ENCODE measurements at places on chromosomes 5 and 9.

DNA sequence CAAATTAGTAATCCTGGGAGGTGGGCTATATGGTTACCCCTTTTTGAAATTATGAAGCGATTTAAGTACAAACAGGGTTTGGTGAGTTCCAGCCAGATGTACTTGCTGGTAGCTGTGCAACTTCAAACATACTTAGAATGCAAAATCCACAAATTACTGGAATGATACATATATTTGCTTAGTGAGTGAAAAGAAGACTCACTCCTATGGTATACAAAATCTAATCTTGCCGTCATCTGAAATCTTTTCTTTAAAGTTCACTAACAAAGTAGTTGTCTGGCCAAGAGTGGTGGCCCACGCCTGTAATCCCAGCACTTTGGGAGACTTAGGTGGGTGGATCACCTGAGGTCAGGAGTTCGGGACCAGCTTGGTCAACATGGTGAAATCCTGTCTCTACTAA, 64.9 kb upstream of the TJP2 start:
- no peak for DNase-seq

GRCh38 chr9:136988872-136989271, 3.4 kb upstream of the PAXX start:
- no peak for DNase-seq

DNA sequence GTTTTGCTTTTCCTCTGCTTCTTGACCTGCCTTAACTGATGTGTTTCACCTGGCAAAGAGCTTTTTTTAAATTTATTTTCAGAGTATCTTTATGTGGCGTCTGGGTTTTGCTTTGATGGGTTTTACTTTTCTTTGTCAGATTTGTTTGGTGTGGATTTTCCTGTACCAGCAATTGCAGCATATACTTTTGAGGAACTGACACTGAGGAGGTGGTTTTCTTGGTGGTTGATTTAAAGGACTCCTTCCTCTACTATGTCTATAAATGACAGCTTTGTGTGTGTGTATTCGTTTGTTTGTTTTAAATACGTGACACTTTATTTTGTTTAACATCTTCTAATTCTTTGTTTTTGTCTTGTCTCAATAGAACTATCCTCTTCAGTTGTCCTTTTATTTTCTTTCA, 1071.9 kb upstream of the ARRDC3 start:
- DNase-seq: no peak

DNA sequence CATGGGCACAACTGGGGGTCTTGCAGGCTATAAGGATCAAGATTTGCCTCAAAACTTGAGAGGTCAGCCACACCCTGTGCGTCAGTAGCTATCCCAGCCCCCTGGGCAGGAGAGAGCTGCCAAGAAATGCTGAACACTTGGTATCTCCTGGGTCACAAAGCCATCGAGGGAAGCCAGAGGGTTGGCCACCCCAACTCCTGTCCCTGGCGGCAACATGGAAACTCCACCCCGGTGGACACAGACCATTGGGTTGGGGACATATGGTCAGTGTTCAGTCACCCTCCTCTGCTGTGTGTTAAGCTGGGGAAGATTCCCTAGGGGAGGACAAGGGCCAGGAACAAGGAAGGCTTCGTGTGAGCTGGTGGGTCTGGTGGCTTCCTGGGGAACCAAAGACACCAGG, 140.6 kb downstream of the C5orf15 start:
- no peak for DNase-seq

DNA sequence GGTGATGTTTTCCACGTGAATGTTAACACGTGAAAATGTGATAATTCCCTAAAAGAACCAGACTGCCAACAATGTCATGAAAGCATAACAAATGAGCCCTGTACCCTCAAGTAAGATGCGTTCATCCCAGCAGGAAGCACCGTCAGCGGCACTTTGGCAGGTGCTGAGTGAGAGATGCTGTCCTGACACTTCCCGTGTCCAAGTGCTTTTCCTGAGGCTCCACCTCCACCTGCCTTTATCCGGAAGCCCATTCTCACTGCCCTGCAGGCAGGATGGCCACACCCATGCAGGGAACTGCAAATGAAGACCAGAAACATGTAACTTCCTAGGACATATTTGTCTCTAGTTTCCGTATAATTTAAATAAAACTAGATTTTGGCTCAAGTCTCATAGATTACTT, 238.0 kb upstream of the IRX2 start:
- no peak for DNase-seq

DNA sequence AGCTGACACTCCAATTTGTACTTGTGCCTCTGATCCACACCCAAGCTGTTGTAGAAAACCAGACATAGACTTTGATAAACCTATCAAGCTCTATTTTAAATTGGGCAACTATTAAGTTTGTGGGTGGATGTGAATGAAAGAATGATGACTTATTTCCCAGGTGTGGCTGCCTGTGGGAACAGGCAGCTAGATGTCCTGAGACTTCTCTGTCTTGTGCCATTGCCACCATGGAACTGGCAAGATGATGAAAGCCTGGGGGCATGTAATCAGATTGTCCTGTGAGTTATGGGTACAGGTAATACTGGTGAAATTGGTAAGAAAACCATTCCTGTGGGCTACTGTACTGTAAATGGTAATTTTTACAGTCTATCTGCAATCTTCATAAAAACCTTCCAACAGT, 57.5 kb downstream of the CEMIP2 start:
- DNase-seq: no peak

DNA sequence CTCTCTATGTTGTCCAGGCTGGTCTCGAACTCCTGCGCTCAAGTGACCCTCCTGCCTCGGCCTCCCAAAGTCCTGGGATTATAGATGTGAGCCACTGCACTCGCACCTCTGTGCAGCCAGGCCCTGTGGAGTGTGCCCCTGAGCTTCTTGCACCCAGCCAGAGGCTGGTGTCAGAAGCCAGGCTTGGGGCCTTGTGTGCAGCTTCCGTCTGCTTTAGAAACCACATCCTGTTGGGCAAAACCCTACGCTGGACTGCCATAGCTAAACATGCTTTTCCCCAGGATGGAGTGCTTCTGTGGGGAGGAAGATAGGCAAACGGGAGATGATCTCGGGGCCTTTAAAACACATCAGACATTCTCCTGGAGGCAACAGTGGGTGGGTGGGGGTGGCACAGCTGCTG, 40.1 kb downstream of the PRRT1B start:
- no peak for DNase-seq

GRCh38 chr9:124802426-124802825, 25.5 kb downstream of the OLFML2A start:
- no peak for DNase-seq

- DNase-seq: no peak
Measured at GRCh38 chr9:89986190-89986589, 381.4 kb downstream of the GADD45G start.

DNA sequence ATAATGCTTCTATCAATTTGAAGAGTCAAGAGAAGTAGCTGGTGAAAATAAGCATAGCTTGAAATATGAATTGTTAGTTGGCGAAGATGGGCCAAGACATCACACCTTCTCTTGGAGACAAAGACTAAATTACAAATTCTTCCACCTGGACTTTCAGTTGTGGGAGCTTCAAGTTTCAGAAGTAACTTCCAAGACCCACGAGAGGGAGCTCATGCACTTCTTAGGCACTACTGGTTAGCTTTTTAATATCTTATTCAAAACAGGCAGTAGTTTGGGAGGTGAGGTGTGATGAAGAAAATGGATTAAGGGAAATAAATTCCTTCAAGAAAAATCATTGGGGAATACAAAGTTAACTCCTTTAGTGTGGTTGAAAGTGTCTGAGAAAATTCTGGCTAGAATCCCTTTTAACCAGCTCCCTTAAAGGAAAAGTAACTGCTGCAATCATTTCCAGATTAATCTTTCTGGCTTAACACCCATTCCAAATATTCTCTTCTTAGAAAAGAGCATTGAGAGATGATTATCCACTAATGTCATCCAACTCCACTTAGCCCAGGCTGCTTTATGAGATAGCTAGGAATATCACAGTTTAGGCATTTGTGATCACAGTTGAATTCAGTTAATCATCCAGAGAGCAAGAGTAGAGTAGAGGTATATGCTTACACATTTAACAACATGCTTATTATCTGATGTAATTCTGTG, 139.5 kb upstream of the DMRTA1 start:
- DNase-seq: peak; percentile 17

GRCh38 chr5:29261213-29261612, 1932.3 kb upstream of the CDH6 start:
- no peak for DNase-seq

DNA sequence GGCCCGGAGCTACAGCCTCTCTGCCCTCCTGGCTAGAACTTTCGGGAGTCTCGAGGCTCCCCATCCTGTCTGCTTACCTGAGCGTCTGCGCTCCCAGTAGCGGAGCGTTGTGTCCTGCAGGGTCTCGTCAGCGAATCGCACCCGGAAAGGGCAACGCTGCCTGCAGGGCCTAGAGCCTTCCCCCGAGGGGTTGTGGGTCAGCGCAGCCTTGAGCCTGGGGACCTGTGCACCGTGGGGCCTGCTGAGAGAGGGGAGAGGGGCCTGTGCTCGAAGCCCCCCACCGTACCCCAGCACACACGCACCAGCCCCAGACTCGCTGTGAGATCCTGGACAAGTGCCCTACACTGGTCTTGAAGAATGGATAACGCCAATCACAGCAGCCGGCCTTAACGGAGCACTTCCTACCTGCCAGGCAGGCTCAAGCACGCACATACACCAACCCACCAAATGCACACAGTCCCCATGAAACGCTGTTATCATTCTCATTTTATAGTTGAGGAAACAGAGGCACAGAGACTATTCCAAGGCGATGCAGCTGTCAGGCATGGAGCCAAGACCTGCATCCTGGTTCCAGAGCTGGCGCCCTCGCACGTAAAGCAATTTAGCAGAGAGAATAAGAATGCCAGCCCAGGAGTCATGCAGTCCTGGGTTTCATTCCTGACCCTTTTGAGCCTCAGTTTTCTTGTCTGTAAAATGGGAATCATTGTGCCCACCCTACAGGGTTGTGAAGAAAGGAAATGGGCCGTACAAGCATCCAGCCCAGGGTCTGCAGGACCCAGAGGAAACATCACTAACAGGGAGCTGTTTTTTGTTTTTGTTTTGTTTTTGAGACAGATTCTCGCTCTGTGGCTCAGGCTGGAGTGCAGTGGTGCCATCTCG, 5.3 kb downstream of the C9orf50 start:
- DNase-seq: no peak

DNA sequence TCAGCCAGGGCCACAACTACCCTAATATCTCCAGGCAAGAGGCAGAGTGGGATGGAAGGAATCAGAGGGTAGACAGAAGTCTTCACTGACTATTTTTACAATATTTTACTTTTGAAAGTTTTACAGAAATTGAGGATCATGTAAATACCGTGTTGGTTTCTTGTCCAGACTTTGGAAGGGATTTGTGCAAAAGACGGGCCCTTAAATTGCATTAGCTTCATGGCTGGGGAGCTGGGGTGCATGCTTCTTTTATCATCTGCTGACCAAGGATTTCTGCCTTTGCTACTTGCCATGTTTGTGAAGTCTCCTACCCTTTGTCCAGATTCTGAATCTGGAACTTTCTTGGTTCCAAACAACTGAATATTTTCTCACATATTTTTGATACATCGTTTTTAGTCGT, 107.7 kb upstream of the GRIN3A start:
- DNase-seq: no peak

- no peak for DNase-seq
Measured at GRCh38 chr9:81445331-81445921, 243.9 kb downstream of the TLE1 start.

DNA sequence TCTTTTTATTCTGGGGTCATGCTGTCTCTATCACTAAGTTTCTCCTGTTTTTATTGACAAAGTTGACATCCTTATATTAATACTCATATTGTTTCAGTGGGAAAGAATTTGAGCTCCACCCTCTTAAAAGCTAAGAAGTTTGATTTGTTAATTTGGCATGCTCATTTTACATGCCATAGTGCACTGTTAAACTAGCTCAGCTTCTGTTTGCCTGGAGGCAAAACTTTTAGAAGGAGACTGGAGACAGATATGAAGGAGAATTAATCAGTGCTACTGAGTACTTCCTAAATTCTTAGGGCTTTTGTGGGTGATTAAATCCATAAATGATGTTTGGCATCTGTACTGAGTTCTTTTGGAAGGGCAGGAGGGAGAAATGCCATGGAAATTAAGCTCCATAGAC, 138.9 kb downstream of the NTRK2 start:
- DNase-seq: no peak

DNA sequence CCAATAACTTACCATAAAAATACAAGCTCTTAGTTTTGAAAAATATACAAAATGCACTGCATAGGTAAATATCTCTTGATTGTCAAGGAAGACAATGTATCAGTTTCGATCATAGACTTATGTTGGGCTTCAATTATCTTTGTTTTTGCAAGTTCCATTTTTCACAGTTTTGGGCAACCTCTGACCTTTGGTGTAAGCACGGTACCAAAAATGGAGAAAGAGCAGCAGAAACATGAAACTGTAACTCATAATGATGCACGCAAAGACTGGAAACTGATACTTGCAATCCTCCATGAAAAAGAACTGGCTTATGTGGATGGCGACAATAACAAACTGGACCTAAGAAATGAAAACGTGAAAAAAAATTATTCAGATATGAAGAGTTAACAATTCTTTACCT, 54.5 kb upstream of the DEPDC1B start:
- DNase-seq: no peak

DNA sequence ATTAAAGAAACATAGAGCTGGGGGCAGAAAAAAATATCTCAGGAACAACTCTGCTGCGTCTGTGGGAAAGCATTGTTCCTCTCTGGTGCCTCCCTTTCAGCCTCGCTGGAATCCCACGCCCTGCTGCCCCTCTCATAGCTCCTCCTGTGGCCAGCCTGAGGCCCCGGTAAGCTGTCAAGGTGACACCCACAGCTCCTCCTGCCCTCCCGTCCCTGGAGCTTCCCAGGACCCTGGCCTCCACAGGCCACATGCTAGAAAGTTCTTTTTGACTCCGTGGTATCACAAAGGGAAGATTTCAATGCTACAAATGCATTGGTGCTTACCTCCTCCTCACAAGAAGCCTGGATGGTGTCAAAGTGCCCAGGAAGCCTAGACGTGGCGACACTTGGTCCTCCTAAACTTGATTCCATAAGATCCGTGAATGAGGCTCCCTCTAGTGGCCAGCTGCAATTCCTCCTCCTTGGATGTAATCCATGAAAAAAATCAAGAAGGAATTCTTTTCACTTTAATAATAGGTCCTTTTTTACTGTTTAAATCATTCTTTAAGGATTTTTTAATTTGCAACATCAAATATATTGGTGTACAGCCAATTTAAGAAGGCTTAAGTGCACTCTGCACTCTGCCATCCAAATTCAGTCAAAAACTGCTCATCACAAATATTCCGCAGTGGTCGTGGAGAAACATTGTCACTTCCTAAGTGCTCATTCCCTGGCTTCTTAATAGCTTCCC, 104.9 kb downstream of the CFAP90 start:
- peak; percentile 66 for DNase-seq

- DNase-seq: no peak
Measured at GRCh38 chr9:125356032-125356431, 94.4 kb downstream of the GAPVD1 start.

GRCh38 chr5:80712919-80713318, 58.1 kb upstream of the DHFR start:
- no peak for DNase-seq

DNA sequence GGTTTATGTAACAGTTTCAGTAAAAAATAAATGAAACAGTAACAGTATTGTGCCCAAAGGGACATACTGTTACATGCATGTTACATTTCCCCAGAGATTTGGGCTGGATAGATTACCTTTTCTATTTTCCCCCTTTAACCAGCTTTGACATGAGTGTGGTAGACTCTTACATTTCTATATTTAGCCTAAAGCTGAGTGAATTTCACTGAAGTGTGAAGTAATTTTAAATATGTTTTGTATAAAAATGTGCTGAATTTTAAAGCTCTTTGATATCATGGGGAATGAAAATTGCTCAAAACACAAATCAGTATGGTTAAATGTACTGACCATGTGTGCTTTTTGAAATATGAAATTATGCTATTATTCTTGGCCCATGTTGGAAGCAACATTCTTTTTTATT, 122.3 kb upstream of the CDH10 start:
- no peak for DNase-seq

Measured in NCI-H2081 treated with DMSO at 0.1 percent for 48 hours (cell line).